RWPE2 (cell line): ENCODE measurements at places on chromosomes 3 and 15.

- peak overlapping the region; percentile 39 for H3K27ac ChIP-seq
- H3K36me3 ChIP-seq: no peaks in the 10 kb centered on the region
- H3K4me1 ChIP-seq: peaks cover 23% of the 10 kb centered on the region
- H3K4me3 ChIP-seq: no peak overlapping the region
- DNase-seq: no peak
- no peaks in the 10 kb centered on the region for H3K27me3 ChIP-seq
Measured at GRCh38 chr3:14488286-14489041, 51.7 kb downstream of the GRIP2 start.

GRCh38 chr15:31216215-31216911 lies 110.3 kb upstream of the KLF13 start:
- H3K4me1 ChIP-seq: peaks cover 14% of the 10 kb centered on the region
- no peaks in the 10 kb centered on the region for H3K36me3 ChIP-seq
- peak; percentile 91 for DNase-seq
- H3K27me3 ChIP-seq: no peaks in the 10 kb centered on the region

DNA sequence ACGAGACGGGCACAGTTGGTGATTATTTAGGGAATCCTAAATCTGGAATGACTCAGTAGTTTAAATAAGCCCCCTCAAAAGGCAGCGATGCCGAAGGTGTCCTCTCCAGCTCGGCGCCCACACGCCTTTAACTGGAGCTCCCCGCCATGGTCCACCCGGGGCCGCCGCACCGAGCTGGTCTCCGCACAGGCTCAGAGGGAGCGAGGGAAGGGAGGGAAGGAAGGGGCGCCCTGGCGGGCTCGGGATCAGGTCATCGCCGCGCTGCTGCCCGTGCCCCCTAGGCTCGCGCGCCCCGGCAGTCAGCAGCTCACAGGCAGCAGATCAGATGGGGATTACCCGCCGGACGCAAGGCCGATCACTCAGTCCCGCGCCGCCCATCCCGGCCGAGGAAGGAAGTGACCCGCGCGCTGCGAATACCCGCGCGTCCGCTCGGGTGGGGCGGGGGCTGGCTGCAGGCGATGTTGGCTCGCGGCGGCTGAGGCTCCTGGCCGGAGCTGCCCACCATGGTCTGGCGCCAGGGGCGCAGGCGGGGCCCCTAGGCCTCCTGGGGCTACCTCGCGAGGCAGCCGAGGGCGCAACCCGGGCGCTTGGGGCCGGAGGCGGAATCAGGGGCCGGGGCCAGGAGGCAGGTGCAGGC lies 318.0 kb downstream of the FGF12 start:
- peaks cover 42% of the 10 kb centered on the region for H3K27me3 ChIP-seq
- DNase-seq: peak; percentile 51
- peak overlapping the region; percentile 36 for H3K4me3 ChIP-seq
- H3K4me1 ChIP-seq: peaks cover 9% of the 10 kb centered on the region

GRCh38 chr15:62211348-62211747 lies 46.3 kb upstream of the C2CD4B start:
- peaks cover 12% of the 10 kb centered on the region for H3K4me1 ChIP-seq
- no peak for DNase-seq
- H3K27ac ChIP-seq: no peak overlapping the region
- no peaks in the 10 kb centered on the region for H3K27me3 ChIP-seq
- no peaks in the 10 kb centered on the region for H3K36me3 ChIP-seq

GRCh38 chr3:197752107-197752506 lies 2.4 kb downstream of the FYTTD1 start:
- peaks cover 13% of the 10 kb centered on the region for H3K4me1 ChIP-seq
- no peaks in the 10 kb centered on the region for H3K27me3 ChIP-seq
- DNase-seq: no peak
- H3K36me3 ChIP-seq: peaks cover 10% of the 10 kb centered on the region
- H3K27ac ChIP-seq: peak overlapping the region; percentile 80
- peak overlapping the region; percentile 54 for H3K4me3 ChIP-seq

- H3K27me3 ChIP-seq: peaks cover 80% of the 10 kb centered on the region
- no peaks in the 10 kb centered on the region for H3K36me3 ChIP-seq
- H3K4me3 ChIP-seq: peak overlapping the region; percentile 25
- no peaks in the 10 kb centered on the region for H3K4me1 ChIP-seq
- no peak for DNase-seq
- no peak overlapping the region for H3K27ac ChIP-seq
Measured at GRCh38 chr15:89358435-89358754, 23.8 kb upstream of the POLG start.

GRCh38 chr3:126402666-126403302 lies 8.1 kb downstream of the CFAP100 start:
- no peaks in the 10 kb centered on the region for H3K27me3 ChIP-seq
- no peak overlapping the region for H3K27ac ChIP-seq
- H3K36me3 ChIP-seq: no peaks in the 10 kb centered on the region

GRCh38 chr3:60048447-60048848 lies 998.6 kb upstream of the CFAP20DC start:
- no peak for DNase-seq
- H3K4me1 ChIP-seq: no peaks in the 10 kb centered on the region
- no peaks in the 10 kb centered on the region for H3K36me3 ChIP-seq

GRCh38 chr3:192303235-192303634 lies 424.1 kb downstream of the FGF12 start:
- H3K27me3 ChIP-seq: no peaks in the 10 kb centered on the region
- no peak overlapping the region for H3K27ac ChIP-seq
- no peak for DNase-seq
- H3K4me1 ChIP-seq: no peaks in the 10 kb centered on the region
- H3K4me3 ChIP-seq: no peak overlapping the region
- no peaks in the 10 kb centered on the region for H3K36me3 ChIP-seq

- H3K4me3 ChIP-seq: no peak overlapping the region
- no peak overlapping the region for H3K27ac ChIP-seq
- no peak for DNase-seq
Measured at GRCh38 chr3:38003371-38003816, 12.8 kb downstream of the VILL start.

- H3K4me3 ChIP-seq: no peak overlapping the region
- H3K4me1 ChIP-seq: peaks cover 18% of the 10 kb centered on the region
- H3K27ac ChIP-seq: peak overlapping the region; percentile 50
- no peak for DNase-seq
Measured at GRCh38 chr15:76217029-76217881, 94.0 kb downstream of the ETFA start.

- peaks cover 7% of the 10 kb centered on the region for H3K4me1 ChIP-seq
- H3K27me3 ChIP-seq: no peaks in the 10 kb centered on the region
- H3K27ac ChIP-seq: no peak overlapping the region
- H3K4me3 ChIP-seq: no peak overlapping the region
- DNase-seq: no peak
Measured at GRCh38 chr3:27357665-27358258, 11.4 kb downstream of the NEK10 start.

- DNase-seq: no peak
- no peak overlapping the region for H3K4me3 ChIP-seq
- H3K27me3 ChIP-seq: no peaks in the 10 kb centered on the region
Measured at GRCh38 chr15:81869161-81869954, 176.5 kb downstream of the MEX3B start.

DNA sequence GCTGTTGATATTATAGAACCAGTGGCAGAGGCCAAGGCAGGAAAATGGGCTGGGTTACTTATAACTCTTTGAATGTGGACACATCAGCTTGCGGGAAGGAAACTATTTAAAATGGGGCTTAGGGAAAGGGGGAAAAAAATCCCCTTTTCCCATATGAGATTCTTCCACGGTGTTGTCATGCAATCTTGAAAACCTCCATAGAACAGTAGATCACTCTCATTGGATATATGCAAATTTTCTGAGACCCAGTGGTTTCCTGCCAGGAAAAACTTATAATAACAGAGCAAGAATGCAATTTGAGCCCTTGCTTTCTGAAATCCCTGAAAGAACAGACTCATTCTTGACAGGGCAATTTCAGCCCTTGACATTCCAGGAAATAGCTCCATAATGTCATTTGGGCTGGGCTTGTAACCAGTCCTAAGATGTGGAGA lies 31.1 kb downstream of the TMEM212 start:
- H3K27me3 ChIP-seq: no peaks in the 10 kb centered on the region
- H3K27ac ChIP-seq: peak overlapping the region; percentile 95
- H3K36me3 ChIP-seq: no peaks in the 10 kb centered on the region
- peaks cover 39% of the 10 kb centered on the region for H3K4me1 ChIP-seq

DNA sequence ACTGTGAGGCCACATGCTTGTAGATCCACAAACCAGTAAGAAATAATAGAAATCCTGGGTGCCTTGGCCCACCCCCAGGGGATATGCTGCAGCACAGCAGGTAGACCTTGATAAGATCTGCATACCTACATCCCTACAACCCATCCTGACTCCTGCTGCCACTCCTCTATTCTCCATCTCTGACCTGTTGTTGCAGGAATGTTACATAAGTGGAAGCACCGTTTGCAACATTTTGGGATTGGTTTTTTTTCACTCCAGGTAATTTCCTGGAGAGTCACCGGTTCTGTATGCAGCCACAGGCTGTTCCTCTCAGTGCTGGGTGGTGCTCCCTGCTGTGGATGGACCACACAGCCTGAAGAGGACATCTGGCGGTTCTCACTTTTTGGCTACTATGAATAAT lies 16.1 kb upstream of the CSPG5 start:
- no peaks in the 10 kb centered on the region for H3K27me3 ChIP-seq
- no peaks in the 10 kb centered on the region for H3K4me1 ChIP-seq
- no peak overlapping the region for H3K27ac ChIP-seq
- H3K4me3 ChIP-seq: no peak overlapping the region
- peaks cover 35% of the 10 kb centered on the region for H3K36me3 ChIP-seq
- DNase-seq: no peak

DNA sequence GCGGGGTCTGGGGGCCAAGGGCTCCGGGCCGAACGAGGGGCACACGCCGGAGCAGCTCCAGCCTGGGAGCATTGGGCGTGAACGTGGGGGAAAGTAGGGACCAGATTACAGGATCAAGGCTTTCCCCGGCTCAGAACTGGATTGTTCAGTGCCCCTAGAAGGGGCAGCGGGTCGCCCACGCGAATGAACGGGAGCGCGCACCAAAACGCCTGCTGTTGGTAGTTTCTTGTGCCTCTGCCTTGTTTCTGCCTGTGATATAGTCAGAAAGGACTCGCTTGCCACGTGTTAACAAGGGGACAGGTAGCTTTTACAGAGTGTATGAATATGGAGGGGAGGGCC lies 1.1 kb downstream of the CASR start:
- no peak overlapping the region for H3K4me3 ChIP-seq
- no peak for DNase-seq

- no peaks in the 10 kb centered on the region for H3K27me3 ChIP-seq
- H3K27ac ChIP-seq: no peak overlapping the region
- no peaks in the 10 kb centered on the region for H3K4me1 ChIP-seq
- H3K4me3 ChIP-seq: no peak overlapping the region
Measured at GRCh38 chr3:72473156-72473555, 375.1 kb downstream of the SHQ1 start.

DNA sequence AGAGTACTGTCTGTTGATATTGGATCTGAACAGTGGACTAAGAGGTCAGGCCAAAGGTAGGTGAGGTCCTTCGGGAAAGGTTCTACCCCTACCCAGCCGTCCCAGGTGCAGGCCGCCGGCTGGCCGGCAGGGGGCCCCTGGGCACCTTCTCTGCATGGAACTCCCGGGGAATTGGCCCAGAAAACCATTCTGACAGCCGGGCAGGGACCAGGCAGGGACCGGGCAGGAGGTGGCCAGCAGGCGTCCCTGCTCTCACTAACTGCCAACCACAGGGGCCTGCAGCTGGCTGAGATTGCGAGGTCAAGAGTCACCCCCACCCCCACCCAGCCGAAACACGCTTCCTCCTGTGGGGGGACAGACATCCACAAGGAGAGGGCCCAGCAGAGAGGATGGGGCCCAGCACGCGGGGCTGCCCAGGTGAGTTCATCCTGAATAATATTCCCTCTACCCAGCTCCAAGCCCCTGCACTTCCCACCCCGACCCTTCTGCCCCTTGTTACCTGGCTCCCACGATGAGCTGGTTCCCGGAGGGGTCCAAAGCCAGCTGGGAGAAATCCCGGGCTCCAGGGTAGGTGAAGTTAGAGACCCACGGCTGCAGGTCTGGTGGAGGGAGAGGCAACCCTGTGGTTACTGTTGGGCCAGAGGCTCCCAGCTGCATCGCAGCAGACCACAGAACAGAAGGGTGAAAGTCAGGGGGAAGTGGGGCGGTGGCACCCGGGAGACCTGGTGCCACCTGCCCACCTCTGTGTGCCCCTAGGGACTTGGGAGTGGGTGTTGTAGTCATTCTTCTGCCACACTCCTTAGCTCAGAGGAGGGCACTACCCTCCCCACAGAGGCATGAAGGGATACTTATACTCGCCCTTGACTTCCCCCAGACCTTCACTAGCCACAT lies 84.4 kb downstream of the SEMA5B start:
- no peaks in the 10 kb centered on the region for H3K36me3 ChIP-seq
- H3K4me1 ChIP-seq: peaks cover 4% of the 10 kb centered on the region
- H3K27ac ChIP-seq: no peak overlapping the region
- H3K27me3 ChIP-seq: no peaks in the 10 kb centered on the region

GRCh38 chr3:60463685-60464084 lies 787.6 kb downstream of the FHIT start:
- no peaks in the 10 kb centered on the region for H3K36me3 ChIP-seq
- no peak overlapping the region for H3K27ac ChIP-seq
- H3K4me3 ChIP-seq: no peak overlapping the region
- DNase-seq: no peak

DNA sequence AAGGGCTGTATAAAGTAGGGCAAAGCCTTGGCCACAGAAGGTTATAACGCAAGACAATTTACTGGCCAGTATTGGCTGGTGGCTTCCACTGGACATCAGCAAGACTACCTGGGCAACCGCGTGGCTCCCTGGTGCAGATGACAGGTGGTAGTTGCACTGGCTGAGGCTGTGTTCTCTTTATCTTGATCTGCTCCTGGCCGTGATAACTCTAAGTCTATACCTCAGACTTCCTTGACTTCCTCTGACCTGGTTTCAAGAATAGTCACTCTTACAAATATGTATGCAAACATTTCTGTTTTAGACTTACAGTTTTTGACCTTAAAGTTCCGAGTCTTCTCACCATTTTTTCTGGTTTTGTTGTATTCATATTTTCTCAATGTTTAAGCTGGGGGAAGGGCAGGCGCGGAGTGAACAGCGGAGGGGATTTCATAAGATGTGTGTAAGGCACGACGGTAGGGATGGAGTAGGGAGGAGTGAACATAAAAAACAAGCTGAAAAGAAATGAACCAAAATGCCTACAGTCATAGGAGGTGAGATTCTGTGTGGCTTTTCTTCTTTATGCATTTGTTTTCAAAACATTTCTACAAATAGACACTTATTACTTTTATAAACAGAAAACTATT lies 15.2 kb upstream of the TMEM212 start:
- peaks cover 17% of the 10 kb centered on the region for H3K4me1 ChIP-seq
- no peak overlapping the region for H3K27ac ChIP-seq
- DNase-seq: no peak
- H3K36me3 ChIP-seq: no peaks in the 10 kb centered on the region
- H3K4me3 ChIP-seq: no peak overlapping the region

DNA sequence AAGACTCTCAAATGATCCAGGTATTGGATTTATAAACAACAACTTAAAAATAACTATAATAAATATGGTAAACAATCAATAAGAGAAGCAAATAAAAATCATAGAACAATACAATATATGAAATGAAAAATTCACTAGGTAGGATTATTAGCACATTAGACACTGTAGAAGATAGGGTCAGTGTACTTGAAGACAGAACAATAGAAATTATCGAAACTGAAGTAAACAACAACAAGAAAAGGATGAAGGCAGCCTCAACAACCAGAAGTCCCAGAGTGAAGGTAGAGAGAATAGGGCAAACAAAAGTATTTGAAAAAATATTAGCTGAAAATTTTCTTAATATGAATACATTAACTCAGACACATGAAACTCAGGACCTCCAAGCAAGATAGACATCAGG lies 11.9 kb downstream of the IQCB1 start:
- peaks cover 85% of the 10 kb centered on the region for H3K36me3 ChIP-seq
- H3K27ac ChIP-seq: no peak overlapping the region
- H3K4me3 ChIP-seq: no peak overlapping the region
